Mesendoderm (in vitro differentiated cells): ENCODE measurements at places on chromosomes 3 and 15.

DNA sequence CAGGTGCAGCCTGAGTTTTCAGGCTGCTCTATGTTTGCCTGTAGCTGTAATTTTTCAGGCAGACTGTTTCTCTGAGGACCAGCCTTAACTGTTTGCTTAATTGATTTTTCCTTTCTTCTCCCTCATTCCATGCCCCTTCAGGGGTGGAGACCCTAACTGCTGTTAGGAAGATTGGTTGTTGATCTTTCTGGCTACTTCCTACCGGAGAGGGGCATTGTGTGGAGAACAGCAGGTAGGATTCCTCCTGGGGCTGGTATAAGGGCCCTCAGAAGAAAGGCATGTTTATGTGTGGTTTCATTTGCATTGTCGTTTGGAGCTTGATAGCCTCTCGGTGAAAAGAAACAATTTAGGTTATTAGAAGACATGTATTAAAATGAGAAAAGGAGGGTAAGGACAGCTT lies 56.9 kb upstream of the GOLGA6L2 start:
- DNase-seq: peak; percentile 23

GRCh38 chr3:99256788-99257187 lies 355.3 kb upstream of the DCBLD2 start:
- peak; percentile 3 for DNase-seq

DNA sequence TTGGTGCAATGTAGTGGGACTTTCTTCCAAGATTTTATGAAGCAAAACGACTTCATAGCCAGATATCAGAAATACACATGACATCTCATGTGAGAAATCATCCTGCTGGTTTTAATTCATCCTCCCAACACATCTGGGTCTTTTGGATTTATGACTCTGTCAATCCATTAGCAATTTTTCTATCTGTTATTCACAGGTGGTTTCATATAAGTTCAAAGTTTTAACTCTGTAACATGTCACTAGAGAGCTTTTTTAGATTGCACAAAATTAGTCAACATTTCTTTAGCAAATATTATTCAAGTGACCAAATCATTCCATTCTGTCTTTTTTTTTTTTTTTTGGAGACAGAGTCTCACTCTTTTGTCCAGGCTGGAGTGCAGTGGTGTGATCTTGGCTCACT lies 30.4 kb downstream of the SQOR start:
- no peak for DNase-seq

DNA sequence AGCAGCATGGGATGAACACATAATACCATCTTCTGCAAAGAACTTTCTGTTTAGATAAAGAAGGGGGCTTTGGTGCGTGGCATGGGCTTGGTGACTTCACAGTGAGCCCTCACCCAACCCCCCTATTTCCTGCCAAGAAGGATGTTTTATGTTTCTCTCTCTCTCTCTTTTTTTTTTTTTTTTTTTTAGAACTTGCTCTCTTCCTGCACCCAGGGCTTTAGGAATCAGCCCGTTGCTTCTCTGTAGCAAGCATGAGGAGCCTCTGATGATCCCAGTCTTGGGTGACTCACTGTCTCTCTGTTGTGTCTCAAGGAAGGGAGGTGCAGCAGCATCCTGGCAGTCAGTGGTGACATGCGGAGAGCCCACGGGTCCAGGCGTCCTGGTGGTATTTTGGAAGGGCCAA lies 49.1 kb downstream of the CCK start:
- DNase-seq: peak; percentile 64

DNA sequence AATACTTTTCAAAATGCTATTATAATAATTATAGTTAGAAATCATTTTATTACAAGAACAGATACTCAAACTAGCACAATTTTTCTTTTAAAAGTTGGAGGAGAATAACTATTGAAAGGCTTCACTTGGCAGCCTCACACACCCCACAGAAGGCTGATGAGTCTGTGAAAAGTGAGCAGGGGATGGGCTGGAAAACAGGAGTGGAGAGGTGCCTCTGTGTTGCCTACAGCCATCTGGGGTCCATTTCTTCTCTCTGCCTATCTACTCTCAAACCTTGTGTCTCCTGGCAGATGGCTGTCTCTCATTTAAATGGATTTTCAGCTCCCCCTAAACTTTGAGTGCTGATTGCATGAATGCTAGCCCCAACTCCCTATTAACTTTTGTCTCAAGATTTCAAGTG lies 230.8 kb downstream of the CLSTN2 start:
- no peak for DNase-seq

DNA sequence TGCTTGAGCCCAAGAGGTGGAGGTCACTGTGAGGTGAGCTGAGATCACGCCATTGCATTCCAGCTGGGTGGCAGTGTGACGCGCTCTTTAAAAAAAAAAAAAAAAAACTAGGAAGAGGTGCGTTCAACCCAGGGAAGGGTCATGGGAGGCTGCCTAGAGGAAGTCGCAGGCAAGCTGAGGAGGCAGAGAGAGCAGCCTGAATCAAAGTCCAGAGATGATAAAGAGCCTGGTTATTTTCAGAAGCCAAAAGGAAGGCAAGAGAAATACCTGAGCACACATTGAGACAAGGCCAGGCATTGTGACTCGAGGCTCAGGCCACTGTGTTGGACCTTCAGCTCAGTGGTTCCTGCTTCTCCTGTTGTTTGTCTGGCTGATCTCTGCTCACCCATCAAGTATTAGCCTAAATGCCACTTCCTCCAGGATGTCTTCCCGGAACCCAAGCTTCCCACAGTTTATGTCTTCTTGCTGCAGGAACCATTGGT lies 16.1 kb upstream of the GCNT3 start:
- DNase-seq: no peak

- no peak for DNase-seq
Measured at GRCh38 chr15:100314809-100315400, 26.9 kb downstream of the ADAMTS17 start.

- DNase-seq: peak; percentile 57
Measured at GRCh38 chr3:155676252-155676981, 68.5 kb downstream of the PLCH1 start.

DNA sequence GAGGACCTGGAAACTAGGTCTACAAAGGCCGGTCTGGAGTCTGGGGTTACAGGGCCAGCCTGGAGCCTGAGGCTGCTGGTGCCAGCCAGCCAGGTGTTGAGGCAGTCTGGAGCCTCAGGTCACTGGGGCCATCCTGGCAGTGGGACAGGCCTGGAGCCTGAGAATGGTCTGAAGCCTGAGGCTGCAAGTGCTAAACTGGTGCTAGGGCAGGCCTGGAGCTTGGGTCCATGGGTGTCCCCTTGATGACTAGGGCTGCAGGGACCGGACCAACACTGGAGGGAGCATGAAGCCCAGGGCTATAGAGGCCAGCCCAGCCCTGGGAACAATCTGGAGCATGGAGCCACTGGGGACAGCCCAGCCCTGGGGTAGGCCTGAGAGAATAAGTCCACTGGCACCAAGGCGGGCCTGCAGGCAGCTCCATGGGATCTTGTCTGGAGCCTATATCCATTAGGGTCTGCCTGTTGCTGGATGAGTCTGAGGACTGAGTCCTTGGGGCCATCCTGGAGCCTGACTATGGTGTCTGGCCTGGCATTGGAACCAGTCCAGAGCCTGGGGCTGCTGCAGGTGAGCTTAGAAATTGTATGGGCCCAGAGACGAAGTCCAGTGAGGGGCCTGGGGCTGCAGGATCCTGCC lies 101.9 kb downstream of the GLDN start:
- DNase-seq: no peak

GRCh38 chr3:194423317-194423716 lies 24.3 kb upstream of the GP5 start:
- no peak for DNase-seq

- peak; percentile 48 for DNase-seq
Measured at GRCh38 chr3:42655980-42656679, 2.6 kb downstream of the ZBTB47 start.

GRCh38 chr3:24264748-24265158 lies 229.9 kb downstream of the THRB start:
- peak; percentile 62 for DNase-seq

DNA sequence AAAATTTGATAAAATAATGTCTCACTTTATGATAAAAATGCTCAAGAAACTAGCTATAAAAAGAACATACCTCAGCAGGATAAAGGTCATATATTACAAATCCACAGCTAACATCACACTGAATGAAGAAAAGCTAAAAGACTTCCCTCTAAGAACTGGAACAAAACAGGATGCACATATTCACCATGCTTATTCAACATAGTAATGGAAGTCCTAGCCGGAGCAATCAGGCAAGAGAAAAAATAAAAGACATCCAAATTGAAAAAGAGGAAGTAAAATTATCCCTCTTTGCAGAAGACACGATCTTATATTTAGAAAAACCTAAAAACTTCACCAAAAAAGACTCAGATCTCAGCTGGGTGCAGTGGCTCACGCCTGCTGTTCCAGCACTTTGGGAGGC lies 34.0 kb downstream of the SENP7 start:
- DNase-seq: no peak

DNA sequence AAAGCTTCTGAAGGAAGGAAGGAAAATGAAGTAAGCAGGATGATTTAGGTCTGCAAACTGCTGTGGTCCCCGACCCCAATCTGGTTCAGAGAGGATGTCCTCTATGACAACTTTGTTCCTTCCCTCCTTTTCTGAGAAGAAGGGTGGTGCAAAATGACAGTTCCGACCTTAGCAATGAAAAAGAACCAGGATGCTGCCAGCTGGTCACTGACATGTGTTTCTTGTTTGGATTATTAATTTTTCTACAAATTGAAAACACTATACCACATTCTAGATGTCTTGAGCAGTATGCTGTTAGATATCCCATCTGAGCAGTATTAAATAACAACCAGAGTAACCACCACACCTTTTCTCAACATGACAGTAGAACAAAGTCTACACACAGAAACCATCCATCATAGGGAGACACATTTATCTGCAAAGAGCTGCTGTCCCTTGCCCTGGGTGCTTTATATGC lies 27.5 kb downstream of the CDCP1 start:
- DNase-seq: no peak

- DNase-seq: no peak
Measured at GRCh38 chr3:180401226-180401625, 200.7 kb upstream of the TTC14 start.

DNA sequence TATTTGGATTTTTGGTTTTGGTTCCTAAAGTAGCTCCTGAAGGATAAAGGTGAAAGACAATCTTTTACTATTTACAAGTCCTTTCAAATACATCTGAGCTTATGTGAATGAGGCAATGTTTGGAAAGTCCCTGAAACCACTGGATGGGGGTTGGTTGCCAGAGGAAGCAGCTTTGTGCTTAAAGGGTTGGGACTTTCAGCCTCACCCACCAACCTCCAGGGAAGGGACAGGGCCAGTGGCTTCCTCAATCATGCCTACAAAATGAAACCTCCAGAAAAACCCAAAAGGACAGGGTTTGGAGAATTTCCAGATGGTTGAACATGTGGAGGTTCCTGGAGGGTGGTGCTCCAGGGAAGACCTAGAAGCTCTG lies 20.9 kb upstream of the ABHD17C start:
- DNase-seq: no peak

GRCh38 chr15:99443768-99444446 lies 121.9 kb upstream of the MEF2A start:
- DNase-seq: no peak

GRCh38 chr3:56459104-56459496 lies 9.2 kb downstream of the ERC2 start:
- DNase-seq: no peak

DNA sequence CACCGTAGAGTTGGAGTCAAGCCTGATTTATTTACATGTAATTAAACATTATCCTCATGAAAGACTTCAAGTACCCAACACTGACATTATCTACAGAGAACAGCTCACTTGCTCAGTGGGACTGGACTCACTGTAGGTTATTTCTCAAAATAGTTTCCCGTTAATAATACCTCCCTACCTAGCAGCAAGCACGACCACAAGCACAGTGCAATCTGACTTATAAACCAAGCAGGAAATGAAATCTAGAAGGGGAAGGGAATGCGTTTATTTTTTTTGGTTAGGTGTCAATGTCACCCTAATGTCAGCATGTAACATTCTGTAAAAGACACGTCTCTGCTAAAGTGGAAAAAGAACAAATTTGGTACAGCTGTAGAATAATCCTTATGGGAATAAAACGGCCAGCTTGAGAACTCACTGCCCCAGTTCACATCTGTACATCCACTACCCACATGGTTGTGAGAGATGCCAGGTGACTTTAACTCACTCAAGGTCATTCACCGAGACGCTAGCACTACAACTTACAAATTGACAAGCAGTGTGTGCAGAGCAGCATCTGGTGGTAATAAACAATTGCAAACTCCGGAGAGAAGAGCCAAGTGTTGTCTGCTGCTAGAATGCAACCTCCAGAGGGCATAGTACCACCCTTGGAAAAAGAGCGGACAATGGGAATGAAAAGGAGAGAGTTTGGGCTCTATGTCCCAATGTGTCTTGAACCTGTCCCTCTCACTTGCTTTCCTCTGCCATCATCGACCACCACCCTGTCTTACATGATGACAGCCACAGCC lies 242.5 kb downstream of the CADPS start:
- peak; percentile 13 for DNase-seq

- peak; percentile 72 for DNase-seq
Measured at GRCh38 chr15:101014921-101015841, 96.0 kb downstream of the LRRK1 start.

GRCh38 chr15:48522911-48523310 lies 122.6 kb downstream of the FBN1 start:
- DNase-seq: no peak

DNA sequence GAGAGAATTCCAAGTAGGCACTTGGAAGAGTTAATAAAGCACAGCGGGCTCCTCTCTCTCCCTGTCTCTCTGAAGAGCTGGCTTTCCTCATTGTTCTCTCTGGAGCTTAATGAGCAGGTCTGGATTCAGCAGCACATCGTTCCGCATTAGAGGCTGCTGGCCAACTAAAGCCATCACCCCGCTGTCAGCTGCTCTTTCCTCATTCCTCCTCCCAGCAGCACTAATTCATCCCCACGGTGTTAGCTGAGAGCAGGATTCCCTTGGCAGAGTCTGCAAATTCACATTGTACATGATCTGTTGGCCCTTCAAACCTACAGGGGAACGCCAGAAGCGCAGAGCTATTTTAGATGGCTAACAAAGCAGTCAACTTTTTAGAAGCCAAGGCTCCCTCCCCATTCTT lies 44.2 kb downstream of the SGO1 start:
- peak; percentile 54 for DNase-seq

DNA sequence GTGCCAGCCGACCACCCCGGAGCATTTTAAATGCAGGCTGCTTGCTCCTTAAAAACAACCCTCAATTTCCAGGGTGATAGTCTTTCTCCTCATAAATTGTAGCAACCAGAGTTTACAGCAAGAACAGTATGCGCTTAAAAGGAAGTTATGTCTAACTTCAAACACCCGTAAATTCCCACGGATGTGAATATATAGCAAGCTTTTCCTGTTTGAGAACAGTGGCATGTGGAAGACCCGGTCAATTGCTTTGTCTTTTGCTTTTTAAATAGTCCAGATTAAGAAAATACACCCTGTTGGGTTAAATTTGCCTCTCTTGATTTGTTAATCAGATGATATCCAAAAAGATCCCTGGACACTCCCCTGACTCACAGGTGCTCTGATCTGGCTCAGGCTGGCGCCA lies 20.8 kb downstream of the MRPS25 start:
- DNase-seq: no peak

DNA sequence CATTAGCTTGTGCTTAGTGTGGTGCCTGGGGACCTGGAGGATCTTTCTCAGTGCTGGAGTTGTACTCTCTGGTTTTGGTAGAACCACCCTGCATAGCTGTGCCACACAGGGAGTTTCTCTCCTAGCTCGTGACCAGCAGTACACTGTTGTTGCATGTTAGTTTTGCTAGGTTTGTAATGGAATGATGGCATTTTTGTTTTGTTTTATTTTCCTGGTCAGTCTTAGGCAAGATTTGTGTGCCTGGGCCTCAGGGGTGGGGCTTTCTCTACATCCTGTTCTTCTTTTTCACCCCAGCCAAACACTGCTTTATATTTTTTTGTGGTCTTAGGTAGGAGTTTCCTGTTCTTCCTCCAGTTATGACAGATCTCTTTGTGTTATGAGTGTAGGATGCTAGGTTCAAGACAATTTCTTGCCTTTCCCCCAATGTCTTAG lies 534.5 kb upstream of the KCNMB2 start:
- no peak for DNase-seq
